ENCODE measurements at places on chromosomes 7 and 10. TPM values are rescaled to one million over a fixed set of nuclear protein-coding genes. Genes with fewer than 3 reads are reported as not detected.

- DNase-seq, result no peak
These were observed 131.3 kb upstream of the NOBOX start for GRCh38 chr7:144534655-144535395.

DNA sequence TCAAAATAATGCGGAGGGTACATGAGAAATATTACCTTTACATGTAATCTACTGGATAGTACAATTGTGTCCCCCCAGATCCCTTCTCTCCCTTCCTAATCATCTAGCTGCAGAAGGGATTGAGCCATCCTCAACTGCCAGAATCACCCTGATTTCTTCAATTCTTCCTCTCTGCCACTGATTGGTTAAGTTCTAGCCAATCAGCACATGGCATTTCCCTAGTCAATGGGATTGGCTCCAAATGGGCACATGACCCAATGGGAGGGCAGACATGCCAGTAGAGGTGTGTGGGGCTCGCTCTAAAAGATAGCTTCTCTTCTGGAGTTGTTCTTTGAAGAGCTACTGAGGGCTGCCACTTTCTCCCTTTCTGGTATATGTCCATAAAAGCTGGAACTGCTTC, 20.9 kb upstream of the UBE3C start:
- DNase-seq, result no peak

DNA sequence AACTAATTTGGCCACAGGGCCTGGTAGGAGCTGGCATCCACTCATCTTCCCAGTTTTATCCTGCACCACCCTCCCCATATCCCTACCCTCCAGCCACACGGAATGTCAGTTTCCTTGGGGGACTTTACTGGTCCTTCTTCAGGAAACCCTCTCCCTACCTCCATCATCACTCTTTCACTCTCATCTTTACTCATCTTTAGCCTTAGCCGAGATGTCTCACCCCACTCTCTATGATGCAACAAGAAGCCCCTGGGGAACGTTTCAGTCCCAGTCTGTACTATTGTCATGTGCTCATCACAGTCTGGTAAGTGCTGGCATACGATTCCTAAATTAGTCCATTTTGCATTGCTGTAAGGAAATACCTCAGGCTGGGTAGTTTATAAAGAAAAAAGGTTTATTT, 34.9 kb upstream of the TMEM248 start:
- no peak for DNase-seq

DNA sequence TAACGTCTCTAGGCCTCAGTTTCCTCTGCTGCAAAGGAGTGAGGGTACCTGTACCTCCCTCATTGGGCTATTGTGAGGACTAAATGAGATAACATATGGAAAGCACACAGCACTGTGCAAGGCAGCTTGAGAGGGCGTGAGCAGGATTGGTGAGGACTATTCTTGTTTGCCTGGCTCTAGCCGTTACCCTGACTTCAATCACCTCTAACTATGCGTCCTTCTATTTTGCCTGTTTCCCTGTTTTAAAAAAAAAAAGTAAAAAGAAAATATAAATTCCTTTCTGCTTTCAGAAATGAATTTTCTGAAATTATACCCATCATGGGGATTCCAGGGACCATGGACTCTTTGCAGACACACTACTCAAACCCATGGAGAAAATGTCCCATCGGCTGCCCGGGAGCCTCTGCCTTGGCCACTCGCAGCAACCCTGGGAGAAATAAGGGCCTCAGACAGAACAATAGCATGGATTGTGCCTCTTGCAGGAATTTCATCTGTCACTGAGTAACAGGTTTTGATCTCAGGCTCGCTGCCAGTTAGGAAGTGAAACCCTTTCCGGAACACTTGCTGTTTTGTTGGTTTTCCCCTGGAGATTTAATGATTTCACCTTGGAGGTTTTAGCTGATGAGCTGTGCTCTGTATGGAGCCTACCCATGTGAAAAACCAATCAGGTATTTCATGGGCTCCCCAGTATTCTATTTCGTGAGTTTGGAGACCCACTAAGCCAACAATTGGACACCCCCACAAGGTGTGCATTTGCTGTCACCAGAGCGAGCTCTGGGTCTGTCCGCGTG, 55.6 kb downstream of the STEAP1B start:
- DNase-seq, result no peak

GRCh38 chr7:2232766-2233520, at the start of gene MAD1L1:
TSS of gene MAD1L1 (minus strand) at chr7:2232945. CDS start at chr7:2230133, 2,812 bp downstream.
- peak; percentile 95 for DNase-seq

GRCh38 chr7:132082394-132082793, 493.9 kb downstream of the PLXNA4 start:
- no peak for DNase-seq

GRCh38 chr10:34862892-34863291, 47.8 kb upstream of the PARD3 start:
- DNase-seq, result no peak

DNA sequence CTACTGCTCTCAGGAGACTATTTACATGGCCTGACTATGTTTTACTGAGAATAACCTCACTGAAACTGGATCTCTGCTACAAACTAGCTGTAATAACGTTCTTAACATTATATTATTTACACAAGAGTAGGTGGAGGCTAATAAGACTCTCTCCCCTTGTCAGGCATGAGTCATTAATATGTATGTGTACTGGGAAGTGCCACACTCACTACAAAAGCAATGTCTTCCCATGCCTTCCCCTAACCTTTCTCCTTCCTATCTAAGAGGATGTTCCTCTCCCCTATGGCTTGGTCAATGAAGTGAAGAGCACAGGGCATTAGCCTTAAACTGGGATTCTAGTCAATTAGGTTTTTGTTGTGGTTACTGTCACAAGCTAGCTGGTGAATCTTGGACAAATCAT, 147.9 kb downstream of the DGKB start:
- no peak for DNase-seq

GRCh38 chr7:12436126-12436525, 32.5 kb upstream of the VWDE start:
- no peak for DNase-seq

GRCh38 chr10:28385748-28386502, 83.1 kb upstream of the MPP7 start:
- DNase-seq, result no peak

DNA sequence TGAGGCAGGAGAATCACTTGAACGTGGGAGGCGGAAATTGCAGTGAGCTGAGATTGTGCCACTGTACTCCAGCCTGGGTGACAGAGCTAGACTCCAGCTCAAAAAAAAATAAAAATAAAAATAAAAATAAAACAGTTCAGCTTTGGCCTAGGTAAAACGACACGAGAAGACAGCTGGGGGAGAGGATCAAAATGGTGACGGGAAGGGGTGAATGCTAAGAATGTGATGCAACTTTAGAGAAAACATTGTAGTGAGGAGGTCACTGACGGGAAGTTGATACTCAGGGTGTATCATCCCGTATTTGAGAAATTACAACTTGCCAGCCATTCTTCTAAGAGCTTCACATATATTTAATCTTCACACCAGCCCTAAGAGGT, 1.1 kb downstream of the NDST2 start:
- no peak for DNase-seq

DNA sequence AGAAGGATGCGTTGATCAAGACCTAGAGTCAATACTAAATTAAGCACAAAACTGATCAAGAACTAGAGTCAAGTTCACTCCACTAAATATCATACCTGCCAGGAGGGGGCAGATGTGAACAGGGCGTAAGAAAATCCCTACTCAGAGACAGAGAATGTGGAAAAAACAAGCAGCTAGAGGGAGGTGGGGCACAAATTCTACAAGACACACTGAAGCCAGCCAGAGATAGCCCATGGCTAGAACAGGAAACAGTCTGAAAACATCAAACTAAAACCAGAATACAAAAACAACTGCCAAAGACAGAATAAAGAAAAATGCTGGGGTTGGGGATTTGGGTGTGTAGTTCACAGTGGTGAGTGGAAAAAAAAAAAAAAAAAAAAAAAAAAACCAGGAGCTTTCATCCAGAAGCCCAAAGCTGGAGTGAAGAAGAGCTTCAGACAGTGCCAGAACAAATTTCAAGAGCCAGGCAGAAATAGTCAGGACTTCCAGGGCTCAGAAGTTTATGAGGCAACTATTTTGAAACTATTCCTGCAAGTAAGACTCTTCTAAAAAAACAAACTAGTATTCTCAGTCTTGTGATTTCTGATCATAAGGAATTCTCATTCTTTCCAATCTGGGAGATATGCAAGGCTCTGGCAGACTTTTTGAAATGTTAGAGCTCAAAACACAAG, 118.3 kb downstream of the CCDC71L start:
- no peak for DNase-seq

DNA sequence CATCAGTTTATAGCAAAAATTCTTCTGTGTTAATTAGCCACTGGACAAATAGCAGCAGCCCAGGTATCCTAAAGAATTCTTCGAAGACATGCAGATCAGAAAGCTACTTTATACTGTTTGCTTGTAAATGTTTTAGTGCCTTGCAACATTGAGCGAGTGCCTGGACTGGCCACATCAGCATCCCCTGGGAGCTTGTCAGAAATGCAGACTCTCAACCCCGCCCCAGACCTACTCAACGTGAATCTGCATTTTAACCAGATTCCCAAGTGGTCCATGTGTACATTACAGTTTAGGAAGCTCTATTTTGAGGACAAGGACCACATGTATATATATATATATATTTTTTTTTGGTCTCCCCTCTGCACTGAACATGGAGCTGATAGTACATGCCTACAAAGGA, 18.5 kb upstream of the PLEKHS1 start:
- no peak for DNase-seq

DNA sequence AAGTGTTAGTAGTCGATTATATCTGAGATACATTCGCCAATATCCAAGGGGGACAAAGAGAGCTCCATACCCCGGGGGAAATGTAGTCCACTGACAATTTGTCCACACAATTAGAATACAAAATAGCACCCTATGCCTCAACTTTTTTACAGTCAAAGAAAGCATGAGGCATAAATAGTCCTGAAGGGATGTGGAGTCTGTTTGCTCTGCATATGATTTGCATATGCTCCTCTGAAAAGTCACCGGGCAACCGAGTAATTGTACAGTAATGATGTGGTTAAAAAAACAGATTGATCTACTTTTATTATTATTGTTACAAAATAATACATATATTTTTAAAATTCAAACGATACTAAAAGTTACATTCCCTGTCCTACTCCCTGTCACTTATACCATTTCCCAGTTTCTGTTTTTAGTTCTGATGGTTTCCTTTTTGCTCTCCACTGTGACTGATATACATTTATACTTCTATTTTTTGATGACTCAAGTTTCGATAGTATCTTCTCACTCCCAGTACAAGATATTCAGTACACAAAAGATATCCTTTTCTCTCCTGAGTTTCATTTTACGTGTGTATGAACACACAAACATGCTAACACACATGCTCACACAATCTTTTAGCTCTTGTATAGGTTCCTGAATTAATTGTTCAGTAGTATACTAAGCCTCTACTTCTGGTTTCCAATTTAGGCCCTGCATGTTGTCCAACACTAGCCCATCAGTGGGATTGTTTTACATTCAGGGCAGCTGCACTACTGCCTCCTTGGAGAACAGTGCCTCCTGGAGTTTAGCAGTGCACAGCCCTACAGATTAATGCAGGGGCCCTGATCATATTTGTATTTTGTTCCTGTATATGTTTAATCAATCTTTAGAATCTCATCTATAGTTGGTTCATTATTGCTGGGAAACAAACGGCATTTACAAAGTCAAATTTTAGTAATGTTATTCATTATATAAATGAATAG, 130.9 kb downstream of the TES start:
- no peak for DNase-seq

DNA sequence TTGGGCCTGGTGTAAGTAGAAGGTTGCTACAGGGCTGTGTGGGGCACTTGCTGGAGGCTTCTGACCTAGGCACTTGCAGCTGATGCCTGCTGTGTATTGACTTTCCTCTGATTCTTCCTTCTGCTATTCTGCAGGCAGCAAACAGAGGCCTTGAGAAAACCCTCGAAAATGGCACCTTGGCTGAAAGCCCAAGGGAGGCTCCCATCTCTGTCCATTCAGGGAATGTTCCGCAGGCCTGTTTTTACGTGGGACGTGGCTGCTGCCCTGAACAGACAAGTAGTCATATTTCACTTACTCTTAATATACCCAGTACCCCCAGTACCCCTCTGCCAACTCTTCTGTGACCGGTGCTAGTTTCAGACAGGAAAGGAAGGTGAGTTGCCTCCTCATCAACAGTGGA, 664.7 kb downstream of the INHBA start:
- no peak for DNase-seq

GRCh38 chr7:81973117-81973516, 203.3 kb upstream of the HGF start:
- no peak for DNase-seq

- DNase-seq, result no peak
These were observed 14.0 kb upstream of the SEM1 start for GRCh38 chr7:96723622-96724021.

DNA sequence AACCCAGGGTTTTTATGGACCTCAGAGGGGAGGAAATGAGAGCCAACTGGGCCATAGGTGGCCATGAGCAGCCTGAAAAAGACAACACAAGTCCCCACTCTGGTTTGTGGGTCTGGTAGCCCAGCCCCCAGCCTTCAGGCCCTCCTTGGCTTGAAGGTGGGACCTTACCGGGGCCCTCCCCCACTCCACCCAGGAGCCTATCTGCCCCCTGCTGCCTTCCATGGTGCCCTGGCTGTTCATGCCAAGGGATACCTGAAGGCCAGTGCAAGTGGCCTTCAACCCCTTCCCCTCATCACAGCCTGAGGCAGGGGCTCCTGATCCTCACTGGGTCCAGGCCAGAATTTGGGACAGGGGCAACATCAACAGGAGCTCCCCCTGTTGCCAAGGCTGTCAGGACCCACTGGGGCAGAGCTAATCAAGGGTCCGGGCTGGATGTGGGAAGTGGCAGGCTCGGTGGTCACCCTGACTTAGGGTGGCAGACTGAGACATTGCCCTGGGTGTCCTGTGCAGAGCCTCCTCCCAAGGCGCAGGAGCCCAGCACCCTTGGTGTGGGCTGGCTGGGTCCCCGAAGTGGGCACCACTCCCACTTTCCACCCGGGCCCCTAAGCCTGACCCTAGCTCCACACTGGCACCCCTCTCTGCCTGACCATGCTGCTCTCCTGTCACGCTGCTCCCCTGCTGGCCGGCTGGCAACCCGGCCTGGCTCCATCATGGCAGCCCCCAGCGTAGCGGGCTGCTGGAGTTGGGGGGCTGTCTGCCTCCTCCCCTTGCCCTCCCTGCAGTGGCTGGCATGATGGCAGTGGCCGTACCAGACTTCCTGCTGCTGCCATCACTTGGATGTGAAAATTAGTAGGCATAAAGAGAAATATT, 6.4 kb downstream of the WDFY4 start:
- no peak for DNase-seq

GRCh38 chr10:32953277-32953927, 4.6 kb downstream of the ITGB1 start:
- peak; percentile 29 for DNase-seq

- no peak for DNase-seq
These were observed 5.3 kb downstream of the SH3PXD2A start for GRCh38 chr10:103849880-103850571.

- no peak for DNase-seq
These were observed 92.6 kb downstream of the POLL start for GRCh38 chr10:101495324-101495925.

- DNase-seq, result no peak
These were observed 162.6 kb downstream of the SDK1 start for GRCh38 chr7:3463696-3464095.

Gene TCAF2
- 0.52 TPM for total RNA-seq

Gene HOXA2
- 0.12 TPM for total RNA-seq

Gene CWF19L1
- 13.0 TPM for total RNA-seq

Gene GHRHR
- total RNA-seq, result not detected

Gene MEPCE
- 25.8 TPM for total RNA-seq

Gene MACC1
- total RNA-seq, result 0.05 TPM

Gene PPP2R2D
- 43.1 TPM for total RNA-seq

Gene MKX
- 0.15 TPM for total RNA-seq

Gene TET1
- total RNA-seq, result 3.6 TPM
